GM23248 (cell line): ENCODE measurements at places on chromosomes 11 and 22. TPM values are rescaled to one million over a fixed set of nuclear protein-coding genes. Genes with fewer than 3 reads are reported as not detected.

GLYATL2 gene
- 0.65 TPM in 1 of 2 replicates, not detected in the other for total RNA-seq

TMPRSS13 gene
- not detected in 2 replicates for total RNA-seq

OR10D3 gene
- total RNA-seq: not detected in 2 replicates

CSNK1E gene
- 117 and 130 TPM in 2 replicates for total RNA-seq

ZDHHC8 gene
- 18.7 and 22.8 TPM in 2 replicates for total RNA-seq

ART1 gene
- not detected in 2 replicates for total RNA-seq

LINC01488 gene
- not detected in 2 replicates for total RNA-seq

DNA sequence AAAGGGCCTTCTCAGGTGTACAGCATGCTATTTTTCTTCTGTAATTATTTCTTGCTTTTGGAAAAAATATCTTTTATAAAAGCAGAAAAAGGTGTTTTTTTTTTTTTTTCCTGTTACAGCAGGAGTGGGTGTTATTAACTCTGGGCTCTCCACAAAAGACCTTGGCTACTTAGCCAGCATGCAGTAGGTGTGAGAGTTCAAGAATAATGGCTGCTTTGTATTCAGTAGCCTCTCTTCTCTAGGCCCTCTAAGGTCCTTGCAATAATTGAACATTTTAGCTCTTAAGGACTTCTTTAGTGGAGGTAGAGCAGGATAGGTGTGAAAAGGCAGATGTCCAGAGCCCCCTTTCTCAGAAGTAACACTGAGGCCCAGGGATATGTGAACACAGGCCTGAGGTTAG lies 3.4 kb downstream of the ELF5 start:
- no peak for DNase-seq

DNA sequence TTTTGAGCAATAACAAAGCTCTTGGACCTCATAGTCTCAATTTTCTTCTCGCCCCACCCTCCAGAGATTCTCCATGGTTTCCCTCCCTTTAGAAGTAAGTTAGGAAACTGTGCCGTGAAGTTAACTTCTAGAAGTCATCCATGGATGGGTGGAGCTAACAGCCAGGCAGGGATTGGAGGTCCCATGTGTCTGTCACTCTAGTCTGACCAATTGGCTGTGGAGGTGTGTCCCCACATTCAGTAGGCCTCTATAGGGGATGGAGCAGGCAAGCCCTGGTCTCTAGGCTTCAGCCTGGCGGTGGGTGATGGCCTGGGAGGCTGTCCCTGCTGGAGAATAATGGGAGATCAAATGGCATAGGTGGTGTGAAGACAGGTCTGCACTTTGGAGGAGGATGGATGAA lies 50.7 kb downstream of the TP53I11 start:
- peak; percentile 57 for DNase-seq

GRCh38 chr11:65860278-65861164 lies at the start of gene MUS81:
TSS of gene MUS81 (plus strand) at chr11:65860433. CDS start at chr11:65860754, 321 bp downstream.
- peak; percentile 98 for DNase-seq

- no peak for DNase-seq
Observed at GRCh38 chr11:92822410-92822809, 147.0 kb upstream of the MTNR1B start.

DNA sequence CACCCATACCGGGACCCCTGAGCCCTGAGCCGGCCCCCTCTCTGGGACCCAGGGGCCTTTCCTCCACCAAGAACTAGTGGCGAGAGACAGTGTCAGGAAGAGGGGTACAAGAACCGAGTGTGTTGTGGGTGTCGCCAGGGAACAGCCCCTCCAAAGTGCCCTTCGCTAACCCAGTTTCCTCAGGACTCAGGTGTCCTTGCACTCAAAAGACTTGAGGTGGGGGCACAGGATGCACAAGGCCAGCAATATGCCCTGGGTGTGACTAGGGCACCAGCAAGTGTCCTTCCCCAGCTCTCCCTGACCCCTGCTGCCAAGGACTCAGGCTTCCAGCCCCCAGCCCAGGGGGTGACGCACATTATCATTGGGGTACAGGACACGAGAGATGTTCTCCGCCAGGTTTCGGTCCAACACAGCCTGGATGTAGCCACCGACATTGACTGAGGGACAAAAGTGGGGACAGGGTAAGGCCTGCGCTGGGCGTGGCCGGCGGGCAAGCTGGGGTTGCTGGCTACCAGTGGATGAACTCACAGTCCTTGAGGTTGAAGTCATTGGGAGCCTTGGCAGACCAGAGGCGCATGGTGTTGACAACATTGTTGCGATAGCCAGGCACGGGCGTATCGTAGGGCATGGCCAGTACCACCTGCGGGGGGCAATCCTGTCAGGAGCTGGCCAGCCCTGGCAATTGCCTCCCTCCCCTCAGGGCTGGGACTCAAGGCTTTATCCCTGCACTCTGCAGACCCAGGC lies 4.7 kb downstream of the PYGM start:
- DNase-seq: no peak

DNA sequence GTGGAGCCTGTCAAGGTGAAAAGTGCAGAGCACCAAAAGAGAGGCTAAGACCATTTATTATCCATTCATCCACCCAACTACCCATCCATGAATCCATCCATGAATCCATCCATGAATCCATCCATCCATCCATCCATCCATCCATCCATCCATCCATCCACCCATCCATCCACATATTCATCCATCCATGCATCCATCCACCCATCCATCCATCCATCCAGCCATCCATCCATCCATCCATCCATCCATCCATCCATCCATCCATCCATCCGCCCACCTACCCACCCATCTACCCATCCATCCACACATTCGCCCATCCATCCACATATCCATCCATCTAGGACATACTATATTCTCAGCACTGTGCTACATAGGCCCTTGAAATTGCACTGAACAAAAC lies 68.0 kb downstream of the SYN3 start:
- DNase-seq: no peak

- DNase-seq: no peak
Observed at GRCh38 chr11:72581067-72581466, 93.2 kb downstream of the PDE2A start.

DNA sequence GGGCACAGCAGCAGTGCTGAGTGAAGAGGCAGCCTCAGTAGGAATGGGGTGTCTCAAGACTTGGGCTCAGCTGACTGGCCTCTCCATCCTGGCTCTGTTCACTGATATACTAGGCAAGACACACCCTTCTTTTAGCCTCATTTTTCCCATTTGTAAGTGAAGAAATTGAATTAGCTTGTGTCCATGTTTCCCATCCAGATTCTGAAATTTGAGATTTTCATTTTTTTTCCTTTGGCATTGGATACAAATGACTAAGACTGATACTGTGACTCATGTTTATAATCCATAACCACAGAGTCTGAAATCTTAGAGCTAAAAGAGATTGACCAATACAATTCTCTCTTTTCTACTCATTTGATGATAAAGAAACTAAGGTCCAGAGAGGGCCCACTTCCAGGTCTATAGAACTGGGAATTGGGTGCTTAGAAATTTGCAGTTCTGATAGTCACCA lies 110.9 kb downstream of the KCNC1 start:
- DNase-seq: peak; percentile 82

DNA sequence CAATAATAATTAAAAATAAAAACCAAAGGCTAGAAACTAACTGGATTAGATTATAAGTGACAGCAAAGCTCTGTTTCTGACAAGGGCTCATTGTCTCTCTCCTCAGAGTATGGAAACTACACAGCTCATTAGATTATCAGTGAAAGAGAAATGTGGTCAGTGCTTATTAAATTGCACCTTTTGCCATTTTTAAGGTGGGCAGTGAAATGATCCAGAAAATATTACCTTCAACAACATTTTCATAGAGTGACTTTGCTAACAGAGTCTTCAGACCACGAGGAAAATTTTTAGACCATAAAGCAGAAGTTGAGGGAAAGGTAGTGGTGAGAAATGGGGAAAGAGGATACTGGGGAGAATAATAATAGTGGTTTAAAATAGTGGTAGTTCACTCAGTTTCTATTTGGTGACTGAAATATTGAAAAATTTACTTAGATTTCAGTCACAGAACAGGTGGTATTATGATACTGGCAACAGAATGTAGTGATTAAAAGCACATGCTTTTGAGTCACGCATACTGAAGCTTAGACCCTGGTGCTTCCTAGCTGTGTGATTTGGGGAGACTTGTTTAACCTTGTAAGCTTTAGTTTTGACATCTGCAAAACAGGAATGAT lies 684.0 kb upstream of the CCDC90B start:
- no peak for DNase-seq

DNA sequence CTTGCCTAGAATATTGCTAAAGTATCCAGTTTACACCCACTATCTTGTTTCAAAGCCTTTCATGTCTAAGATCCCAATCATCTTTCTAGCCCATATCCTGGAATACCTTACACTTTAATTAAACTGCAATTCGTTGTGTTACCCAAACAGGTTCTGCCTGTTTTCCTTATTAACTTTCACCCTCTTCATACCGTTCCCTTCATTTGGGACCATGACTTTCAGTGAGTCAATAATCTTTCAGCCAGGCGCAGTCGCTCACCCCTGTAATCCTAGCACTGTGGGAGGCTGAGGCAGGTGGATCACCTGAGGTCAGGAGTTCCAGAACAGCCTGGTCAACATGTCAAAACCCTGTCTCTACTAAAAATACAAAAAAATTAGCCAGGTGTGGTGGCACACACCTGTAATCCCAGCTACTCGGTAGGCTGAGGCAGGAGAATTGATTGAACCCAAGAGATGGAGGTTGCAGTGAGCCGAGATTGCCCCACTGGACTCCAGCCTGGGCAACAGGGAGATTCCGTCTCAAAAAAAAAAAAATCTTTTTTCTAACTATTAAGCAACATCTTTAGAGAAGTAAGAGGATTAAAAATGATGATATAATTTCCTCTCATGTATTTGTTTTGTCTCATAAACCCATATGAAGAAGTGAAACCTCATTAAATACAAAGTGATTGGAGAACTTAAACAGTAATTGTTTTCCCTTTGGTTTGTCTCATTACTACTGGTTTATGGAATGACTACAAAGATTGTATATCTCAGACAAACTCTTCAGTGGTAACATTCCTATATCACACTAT lies 20.7 kb downstream of the DMC1 start:
- no peak for DNase-seq

DNA sequence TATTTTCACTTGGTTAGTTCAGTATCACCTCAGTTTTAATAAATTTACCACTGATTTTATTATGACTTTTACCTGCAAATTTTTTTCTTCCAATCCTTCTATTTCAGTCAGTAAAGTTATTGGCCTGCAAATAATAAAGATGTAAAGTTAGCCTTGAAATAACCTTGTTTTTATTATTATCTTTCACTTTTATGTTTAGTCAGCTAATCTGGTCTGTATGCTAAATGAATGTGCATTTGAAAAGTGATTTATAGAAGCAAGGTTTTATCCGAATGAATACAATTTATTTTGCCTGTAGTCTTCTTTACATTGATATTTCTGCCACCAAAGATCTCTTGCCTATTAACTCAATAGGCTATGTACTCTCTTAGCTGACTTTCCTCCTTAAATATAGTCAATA lies 425.7 kb downstream of the CNTN5 start:
- no peak for DNase-seq

GRCh38 chr11:72808331-72808798 lies 5.8 kb upstream of the ATG16L2 start:
- DNase-seq: peak; percentile 24

- no peak for DNase-seq
Observed at GRCh38 chr11:79670882-79671281, 230.1 kb upstream of the TENM4 start.

DNA sequence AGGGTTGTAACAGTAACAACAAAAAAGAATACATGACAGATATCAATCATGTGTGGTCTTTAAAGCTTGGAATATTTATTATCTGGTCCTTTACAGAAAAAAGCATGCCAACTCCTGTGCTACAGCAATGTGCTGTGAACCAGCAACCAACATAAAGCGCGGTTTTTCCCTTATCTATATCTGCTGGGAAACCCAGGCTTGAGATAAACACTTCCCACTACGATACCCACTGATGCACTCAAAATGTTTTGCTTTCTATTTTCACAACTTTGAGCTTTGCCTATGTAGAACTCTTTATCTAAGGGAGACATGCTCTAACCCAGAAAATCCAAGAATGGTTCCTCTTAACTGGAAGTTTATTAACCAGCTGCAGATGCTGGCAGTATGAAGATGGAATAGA lies 19.0 kb downstream of the ZBED5 start:
- DNase-seq: no peak

DNA sequence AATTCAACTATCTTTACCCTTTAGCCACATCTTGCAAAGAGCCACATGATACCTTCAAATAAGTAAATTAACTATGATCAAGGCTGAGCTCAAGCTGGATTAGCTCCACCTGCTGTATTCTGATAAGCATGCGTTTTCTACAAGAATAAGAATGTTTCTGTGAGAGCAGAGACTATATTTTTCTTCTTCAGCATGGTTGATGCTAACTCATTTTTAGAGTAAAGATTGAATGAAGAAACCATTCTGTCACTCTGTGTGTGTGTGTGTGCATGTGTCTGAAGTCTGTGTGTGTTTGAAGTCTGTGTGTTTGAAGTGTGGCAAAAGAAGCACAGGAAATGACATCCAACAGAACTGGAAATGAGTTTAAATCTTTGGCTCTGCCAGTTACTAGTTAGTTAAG lies 12.0 kb upstream of the LAYN start:
- no peak for DNase-seq

- peak; percentile 16 for DNase-seq
Observed at GRCh38 chr11:121670805-121671282, 218.1 kb upstream of the SORL1-AS1 start.

- DNase-seq: peak; percentile 32
Observed at GRCh38 chr22:37639771-37640590, 512 bp downstream of the SH3BP1 start.

DNA sequence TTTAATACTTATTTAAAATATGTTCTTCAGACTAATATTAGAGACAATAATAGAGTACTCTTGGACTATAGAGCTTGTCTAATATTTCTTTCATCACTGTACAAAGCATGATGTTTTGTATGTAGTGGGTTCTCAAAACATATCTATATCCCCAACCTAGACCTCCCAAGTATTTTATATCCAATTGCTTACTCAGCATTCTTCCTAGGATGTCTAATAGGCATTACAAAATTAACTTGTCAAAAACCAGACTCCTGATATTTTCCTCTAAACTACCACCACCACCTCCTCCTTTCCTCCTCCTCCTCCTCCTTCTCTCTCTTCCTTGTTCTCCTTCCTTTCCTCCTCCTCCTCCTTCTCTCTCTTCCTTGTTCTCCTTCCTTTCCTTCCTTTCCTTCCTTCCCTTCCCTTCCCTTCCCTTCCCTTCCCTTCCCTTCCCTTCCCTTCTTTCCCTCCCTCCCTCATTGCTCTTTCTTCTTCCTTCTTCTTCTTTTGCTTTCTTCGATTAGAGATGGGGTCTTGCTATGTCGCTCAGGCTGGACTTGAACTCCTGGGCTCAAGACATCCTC lies 21.3 kb downstream of the BCO2 start:
- DNase-seq: no peak

GRCh38 chr11:103257360-103257759 lies 148.1 kb downstream of the DYNC2H1 start:
- peak; percentile 30 for DNase-seq

- no peak for DNase-seq
Observed at GRCh38 chr11:37704791-37705190, 1106.8 kb upstream of the RAG2 start.
